ENCODE measurements at places on chromosomes 11 and 22.

- DNase-seq = no peak
Observed at GRCh38 chr11:120385655-120386054, 49.4 kb downstream of the ARHGEF12 start.

GRCh38 chr22:21628386-21629254 is 1.2 kb downstream of the YDJC start:
- DNase-seq = no peak

GRCh38 chr11:16248248-16248647 is 108.1 kb downstream of the SOX6 start:
- no peak for DNase-seq

DNA sequence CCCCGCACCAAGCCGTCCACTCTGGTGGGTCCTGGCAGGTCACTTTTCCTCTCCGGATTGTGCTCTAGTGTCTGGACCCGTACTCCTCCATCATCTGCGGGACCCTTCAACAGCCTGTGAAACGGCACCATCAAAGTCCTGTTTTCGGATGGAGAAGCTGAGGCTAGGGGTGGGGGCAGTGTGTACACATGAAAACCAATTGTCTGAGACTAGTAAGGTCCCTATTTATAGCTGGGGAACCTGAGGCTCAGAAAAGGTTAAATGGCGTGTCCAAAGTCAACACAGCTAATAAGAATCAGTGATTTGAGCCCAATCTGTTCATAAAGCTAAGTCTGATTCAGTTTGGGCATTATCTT is 668 bp upstream of the LRRC32 start:
- DNase-seq = no peak

GRCh38 chr22:35301372-35301874 is 1.7 kb downstream of the TOM1 start:
- DNase-seq = no peak

- DNase-seq = no peak
Observed at GRCh38 chr11:88680806-88681205, 343.3 kb upstream of the CTSC start.

DNA sequence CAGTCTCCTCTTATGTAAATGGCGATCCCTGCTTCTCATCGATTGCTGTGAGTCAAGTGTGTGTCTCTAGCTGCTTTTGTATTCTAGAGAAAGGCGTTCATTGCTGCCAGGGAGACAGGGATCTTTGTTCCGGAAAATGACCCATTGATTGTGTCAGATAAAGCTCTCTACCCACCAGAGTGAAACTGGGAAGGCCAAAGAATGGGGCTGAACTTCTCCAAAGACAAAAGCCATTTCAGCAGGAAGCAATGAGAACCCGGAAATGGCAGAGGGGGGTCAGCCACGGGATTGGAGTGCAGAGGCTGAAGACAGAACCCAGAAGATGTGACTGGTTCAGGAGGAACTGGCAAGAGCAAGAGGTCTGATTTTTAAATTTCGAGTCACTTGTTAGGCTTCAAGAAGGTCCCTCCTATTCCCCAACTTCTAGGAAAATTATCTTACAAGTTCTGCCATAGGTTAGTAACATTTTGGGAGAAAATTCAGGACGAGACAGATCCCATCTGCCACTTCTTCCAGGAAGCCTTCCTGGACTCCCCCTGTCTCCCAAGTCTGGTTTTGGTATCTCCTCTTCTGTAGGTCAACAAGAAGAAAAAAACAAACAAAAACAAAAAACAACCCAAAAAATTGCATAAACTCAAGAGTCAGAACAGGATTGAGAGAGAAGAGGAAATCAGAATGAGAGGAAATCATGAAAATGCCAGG is 110.6 kb downstream of the NECTIN1 start:
- no peak for DNase-seq

DNA sequence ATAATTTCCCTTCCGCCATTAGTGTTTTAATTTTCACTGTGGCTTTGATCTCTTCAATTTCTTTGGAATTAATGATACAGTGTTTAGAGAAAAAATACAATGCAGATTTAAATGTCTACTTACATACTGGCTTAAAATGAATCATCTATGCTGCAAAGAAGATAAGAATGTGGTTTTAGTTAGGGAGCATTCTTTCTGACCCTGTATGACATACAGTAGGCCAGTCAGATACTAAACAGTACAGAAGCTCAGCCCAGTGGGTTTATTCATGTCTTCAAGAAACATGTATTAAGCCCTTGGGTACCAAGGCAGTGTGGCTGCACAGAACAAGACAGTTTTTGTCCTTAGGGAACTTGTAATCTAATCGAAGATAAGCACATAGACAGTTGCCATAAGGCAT is 268.8 kb downstream of the DDX10 start:
- no peak for DNase-seq

DNA sequence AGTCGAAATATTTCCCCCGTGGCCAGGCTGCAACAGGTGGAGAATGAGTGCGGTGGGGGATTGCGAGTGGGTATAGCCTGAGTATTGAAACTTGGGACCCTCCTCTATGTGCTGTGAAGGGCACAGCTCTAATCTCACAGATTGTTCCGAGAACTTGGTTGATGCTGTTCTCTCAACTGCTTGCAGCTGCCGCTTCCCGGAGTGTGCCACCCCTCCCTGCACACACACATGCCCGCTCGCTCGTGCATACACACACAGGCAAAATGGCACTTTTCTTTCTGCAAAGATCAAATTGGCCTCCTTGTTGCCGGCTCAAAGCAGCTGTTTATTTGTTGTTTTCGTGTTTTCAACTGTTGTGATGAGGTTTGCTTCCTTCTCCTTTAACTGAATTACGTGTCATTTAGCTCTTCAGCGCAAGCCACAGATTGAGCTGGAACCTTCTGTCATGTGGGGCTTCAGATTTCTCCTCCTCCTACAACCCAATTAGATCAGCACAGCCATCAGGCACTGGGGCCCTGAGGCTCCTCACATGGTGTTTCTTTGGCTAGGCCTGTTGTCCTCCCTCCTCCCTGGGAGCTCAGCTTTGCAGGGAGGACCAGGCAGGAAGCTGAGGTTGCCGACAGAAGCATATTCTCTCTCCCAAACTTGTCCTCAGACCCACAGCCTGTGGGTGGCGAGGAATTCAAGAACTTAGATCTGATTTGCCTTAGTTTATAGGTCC is 13.9 kb upstream of the B3GAT1 start:
- no peak for DNase-seq

- DNase-seq = no peak
Observed at GRCh38 chr11:93122535-93123235, 75.1 kb downstream of the SLC36A4 start.

GRCh38 chr11:19738124-19738523 is 25.5 kb downstream of the NAV2 start:
- no peak for DNase-seq

- no peak for DNase-seq
Observed at GRCh38 chr22:45832180-45832579, 144.8 kb downstream of the WNT7B start.

DNA sequence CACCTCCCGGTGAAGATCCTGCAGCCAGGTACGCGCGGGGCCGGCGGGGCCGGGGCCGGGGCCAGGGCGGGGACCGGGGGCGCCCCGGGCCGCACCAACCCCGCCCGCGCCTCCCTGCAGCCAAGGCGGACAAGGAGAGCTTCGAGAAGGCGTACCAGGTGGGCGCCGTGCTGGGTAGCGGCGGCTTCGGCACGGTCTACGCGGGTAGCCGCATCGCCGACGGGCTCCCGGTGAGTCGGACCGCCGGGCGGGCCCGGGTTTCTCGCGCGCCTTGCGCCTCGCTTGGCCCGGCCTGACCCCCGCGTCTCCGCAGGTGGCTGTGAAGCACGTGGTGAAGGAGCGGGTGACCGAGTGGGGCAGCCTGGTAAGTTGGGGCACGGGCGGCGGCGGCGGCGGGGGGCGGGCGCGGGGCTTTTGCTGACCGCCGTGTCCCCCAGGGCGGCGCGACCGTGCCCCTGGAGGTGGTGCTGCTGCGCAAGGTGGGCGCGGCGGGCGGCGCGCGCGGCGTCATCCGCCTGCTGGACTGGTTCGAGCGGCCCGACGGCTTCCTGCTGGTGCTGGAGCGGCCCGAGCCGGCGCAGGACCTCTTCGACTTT is 531 bp downstream of the PIM3 start:
- DNase-seq = no peak

- DNase-seq = no peak
Observed at GRCh38 chr22:31086703-31087330, 5.7 kb downstream of the SMTN start.

DNA sequence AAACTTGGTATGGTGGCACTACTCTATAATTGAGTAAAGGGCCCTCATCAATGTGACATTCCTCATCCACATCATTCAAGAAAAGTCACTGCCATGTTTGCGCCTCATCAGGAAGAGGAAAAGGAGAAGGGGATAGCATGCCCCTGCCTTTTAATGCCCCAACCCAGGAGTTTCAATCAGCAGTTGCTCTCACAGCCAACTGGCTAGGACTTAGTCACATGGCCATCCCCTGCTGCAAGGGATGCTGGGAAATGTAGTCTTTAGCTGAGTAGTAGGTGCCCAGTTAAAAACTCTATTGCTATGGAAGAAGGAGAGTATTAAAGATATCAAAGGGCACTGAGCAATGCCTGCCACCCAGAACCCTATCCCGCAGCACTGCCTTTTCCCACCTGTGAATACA is 10.9 kb upstream of the CCND1 start:
- no peak for DNase-seq

GRCh38 chr11:68973219-68973618 is 7.6 kb downstream of the MRGPRD start:
- no peak for DNase-seq

DNA sequence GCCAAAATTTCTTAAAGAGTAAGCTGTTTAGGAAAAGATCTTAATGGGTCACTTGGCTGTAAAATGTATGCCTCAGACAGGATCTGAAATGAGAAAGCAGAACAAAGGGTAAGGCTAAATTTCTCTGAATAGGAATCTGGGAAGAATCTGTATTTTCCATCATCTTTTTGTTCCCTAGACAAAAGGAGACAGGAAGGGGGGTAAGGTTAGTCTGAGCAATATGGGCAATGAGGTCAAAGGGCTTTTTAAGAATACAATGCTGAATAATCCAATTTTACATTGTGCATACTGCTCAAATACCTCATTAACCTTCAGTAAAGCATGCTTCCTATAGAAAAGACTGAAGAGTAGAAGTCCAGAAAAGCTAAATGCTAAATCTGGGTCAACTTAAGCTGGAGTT is 34.6 kb downstream of the CLDN25 start:
- DNase-seq = no peak

Data from activated gamma-delta T cell treated with anti-CD3 and anti-CD28 coated beads, Interleukin-2, amount 50 U/mL, for 16 hours (primary cell).